LNCaP clone FGC (cell line): ENCODE measurements at places on chromosomes 4 and X.

DNA sequence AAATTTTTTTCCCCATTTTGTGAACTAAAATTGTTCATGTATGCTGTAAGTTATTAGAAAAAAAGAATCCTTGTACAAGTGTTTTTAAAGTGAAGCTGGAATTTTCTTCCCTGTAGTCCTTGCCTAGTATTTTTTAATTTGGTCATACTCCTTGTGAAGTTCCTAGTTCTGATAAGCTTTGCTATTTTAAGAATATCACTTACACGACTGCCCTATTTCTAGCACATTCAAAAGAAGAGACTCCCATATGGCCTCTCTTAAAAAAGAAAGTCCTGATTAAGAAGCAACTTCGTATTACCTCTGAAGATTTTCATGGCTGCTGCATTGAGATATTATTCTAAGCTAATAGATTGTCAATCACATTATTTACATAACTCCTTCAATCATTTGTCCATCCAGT is 87.2 kb downstream of the KLHL8 start:
- DNase-seq: no peak

- DNase-seq: no peak
These were observed 10.2 kb upstream of the CLDN24 start for GRCh38 chr4:183332447-183332846.

DNA sequence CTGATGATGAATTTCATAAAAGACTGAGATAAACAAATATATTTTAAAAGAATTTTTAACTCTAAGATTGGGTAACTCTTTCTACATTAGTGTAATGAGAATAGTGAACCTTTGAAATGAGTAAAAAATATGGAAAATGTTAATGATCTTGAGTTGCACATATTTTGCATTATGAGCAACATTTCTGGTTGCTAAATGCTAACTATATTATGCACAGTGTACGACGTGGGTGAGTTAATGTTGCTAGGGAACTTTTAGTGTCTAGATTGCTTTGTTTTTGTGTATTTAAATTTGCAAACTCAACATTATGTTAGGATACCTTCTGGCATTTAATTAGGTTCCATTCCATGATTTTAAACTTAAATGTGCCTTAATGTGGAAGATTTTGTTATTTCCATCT is 612.9 kb upstream of the GALNT7 start:
- no peak for DNase-seq

DNA sequence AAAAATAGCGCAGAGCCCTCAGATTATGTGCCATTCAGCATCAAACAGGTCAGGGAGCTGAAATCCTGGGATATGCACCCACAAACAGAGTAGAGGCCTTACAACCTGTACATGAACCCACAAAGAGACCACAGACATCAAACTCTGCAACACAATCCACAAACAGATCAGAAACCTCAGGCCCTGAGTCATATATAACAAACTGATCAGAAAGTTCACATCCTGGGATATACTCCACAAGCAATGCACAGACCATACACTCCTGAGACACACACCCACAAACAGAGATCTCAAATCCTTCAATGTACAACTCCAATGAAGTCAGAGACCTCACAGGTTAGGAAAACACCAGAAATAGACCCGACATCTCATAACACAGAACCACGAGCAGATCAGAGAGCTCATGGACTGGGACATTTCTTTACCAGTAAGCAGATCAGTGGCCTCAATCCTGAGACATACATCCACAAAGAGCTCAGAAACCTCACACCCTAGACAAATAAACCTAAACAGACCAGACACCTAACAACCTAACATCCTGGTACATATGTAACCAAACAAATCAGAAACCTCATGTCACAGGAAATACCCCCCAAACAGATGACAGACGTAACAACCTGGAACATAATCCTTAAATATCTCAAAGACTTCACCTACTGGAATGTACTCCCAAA is 24.2 kb downstream of the SUV39H1 start:
- DNase-seq: no peak
